ENCODE measurements at places on chromosomes 5 and 9. TPM values are rescaled to one million over a fixed set of nuclear protein-coding genes. Genes with fewer than 3 reads are reported as not detected.
A peak's percentile ranks its signal among the peaks of the same experiment; 100 is the strongest.

Gene PDCD1LG2
- 4.0 TPM for total RNA-seq

Gene EIF4E1B
- not detected for total RNA-seq

Gene IGFBPL1
- not detected for total RNA-seq

Gene CYFIP2
- total RNA-seq, result 57.2 TPM

Gene TESK1
- total RNA-seq, result 5.4 TPM

Gene ANKRD31
- 0.13 TPM for total RNA-seq

Gene TXNDC8
- not detected for total RNA-seq

- DNase-seq, result peak; percentile 67
These were observed at the start of gene ENTREP1 for GRCh38 chr9:69324549-69325401. Gene ENTREP1 (plus strand): TSS chr9:69325215. CDS start chr9:69325310, 95 bp downstream.

DNA sequence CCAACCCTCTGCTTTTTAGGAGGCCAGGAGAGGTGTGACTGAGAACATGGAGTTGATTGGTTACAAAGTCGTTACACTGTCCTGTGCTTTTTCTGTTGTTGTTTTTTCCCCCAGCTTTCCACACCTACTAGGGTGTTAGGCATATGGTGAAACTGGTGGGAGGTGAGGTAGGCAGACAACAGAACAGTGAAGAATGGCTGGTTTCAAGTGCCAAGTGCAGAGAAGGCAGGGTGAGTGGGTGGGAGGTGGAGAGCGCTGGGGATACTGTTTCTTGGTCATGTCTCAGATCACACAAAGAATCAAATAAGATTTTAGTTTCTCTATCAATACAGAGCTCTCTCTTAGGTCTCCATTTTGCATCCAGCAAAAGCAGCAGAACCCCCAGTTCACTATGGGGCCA lies 2.2 kb upstream of the SPTAN1 start:
- DNase-seq, result no peak

DNA sequence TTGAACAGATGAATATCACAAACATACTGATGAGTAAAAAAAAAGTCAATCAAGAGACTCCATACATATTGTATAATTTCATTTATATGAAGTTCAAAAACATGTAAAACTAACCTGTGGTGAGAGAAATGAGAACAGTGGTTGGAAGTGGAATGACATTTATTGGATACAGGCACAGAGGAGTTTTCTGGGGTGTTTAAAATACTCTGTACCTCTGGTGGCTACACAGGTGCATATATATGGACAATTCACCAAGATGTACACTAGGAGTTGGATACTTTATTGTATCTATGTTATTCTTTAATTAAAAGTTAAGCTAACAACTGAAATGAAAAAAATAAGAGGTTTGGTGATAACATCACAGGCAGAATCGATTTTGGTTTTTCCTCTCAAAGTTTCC lies 14.1 kb downstream of the FOXD1 start:
- no peak for DNase-seq

DNA sequence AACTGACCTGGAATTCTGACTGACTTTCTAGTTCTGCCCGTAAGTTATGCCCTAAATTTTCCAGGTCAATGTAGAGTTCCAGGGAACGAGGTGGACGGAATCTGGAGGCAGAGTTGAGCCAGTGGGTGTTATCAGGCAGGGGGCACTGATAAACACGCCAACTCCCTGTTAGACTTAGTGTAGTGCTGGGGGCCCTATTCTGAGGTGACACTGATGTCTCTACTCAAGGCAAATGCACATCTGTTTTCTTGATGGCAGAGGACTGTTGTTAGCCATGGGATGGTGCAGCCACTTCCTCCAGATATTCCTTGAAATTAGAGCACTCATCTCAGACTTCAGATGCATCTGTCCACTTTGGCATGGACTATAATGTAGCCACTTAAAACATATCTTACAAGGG lies 83.5 kb downstream of the C9orf152 start:
- DNase-seq, result no peak

GRCh38 chr9:114224247-114224610 lies 68.9 kb downstream of the COL27A1 start:
- DNase-seq, result peak; percentile 90
